ENCODE measurements at places on chromosomes 11 and 22. TPM values are rescaled to one million over a fixed set of nuclear protein-coding genes. Genes with fewer than 3 reads are reported as not detected.

Gene SLC22A9
- total RNA-seq: not detected

DNA sequence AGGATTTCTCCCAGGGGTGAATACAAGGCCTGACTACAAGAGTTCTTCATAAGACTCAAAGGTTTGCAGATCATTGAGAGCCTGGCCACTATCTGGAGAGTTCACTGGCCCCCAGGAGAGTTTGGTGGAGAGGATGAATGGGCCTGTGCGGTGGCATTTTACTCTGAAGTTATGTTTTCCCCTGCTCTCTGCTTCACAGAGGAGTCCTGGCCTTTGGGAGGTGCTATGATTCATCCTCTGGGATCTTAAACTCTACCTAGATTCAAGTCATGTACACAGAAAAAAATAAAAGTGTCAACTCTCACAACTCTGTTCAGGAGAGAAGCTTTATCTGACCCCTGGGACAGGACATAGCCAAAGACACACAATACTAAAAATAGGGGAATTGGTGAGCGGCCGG is 159.1 kb upstream of the CARD18 start:
- H3K27me3 ChIP-seq: no peaks in the 10 kb centered on the region
- no peak for DNase-seq
- H3K4me1 ChIP-seq: no peaks in the 10 kb centered on the region
- H3K27ac ChIP-seq: no peak overlapping the region
- H3K36me3 ChIP-seq: no peaks in the 10 kb centered on the region

Gene TRIM68
- total RNA-seq: 18.1 TPM

DNA sequence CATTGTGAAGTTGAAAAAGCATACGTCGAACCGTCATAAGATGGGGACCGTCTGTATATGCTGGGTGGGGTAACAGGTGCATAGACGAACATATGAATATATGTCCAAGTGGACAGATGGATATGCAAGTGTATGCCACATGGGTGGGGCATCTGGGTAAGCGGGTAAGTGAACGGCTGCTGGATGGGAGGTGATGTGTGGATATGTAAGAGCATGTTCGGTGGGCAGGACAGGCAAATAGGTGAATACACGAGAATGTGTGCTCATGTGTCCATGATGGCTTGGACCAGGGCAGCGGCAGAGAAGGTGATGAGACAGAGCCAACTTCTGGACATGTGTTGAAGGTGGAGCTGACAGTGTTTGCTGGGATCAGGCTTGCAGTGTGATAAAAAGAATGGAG is 12.0 kb downstream of the IFITM10 start:
- H3K4me1 ChIP-seq: peaks cover 2% of the 10 kb centered on the region
- no peak overlapping the region for H3K4me3 ChIP-seq
- H3K27me3 ChIP-seq: peaks cover 56% of the 10 kb centered on the region
- DNase-seq: no peak

Gene BSCL2
- total RNA-seq: 85.8 TPM

Gene EMID1
- 18.9 TPM for total RNA-seq

DNA sequence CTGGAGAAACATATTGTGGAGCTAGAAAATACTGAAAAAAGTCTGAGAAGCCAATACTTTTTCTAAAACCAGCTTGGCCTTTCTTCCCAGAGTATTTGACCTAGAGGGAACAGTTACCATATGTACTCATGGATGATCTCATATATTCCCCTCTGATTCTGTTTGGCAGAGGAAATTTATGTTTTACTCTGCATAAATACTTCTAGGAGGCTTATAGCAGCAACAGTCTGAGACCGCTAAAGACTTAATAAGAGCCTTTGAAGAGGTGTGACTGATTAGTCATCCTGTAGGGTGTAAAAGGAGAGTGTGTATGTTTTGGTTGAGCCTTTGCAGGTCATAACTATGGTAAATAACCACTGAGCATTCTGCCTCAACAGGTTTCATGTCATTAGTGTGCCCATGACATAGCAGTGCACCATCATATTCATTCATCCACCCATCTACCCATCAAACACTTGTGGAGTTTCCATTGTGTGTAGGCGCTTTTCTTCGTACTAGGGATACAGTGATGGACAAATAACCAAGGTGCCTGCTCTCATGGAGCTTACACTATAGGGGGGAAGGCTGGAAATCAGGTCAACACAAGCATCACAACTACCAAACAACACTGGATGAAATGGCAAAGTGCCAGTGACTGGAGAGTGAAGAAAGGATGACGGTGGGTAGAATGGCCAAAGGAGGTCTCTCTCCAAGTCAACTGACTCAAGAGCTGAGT is 44.5 kb downstream of the TRAF6 start:
- peaks cover 5% of the 10 kb centered on the region for H3K27me3 ChIP-seq
- no peaks in the 10 kb centered on the region for H3K4me1 ChIP-seq
- H3K4me3 ChIP-seq: no peak overlapping the region
- no peak overlapping the region for H3K27ac ChIP-seq
- no peaks in the 10 kb centered on the region for H3K36me3 ChIP-seq

Gene SAA2
- total RNA-seq: not detected

- H3K27ac ChIP-seq: no peak overlapping the region
- H3K4me1 ChIP-seq: peaks cover 1% of the 10 kb centered on the region
- DNase-seq: no peak
- peaks cover 2% of the 10 kb centered on the region for H3K36me3 ChIP-seq
Observed at GRCh38 chr11:78147807-78148206, 8.4 kb upstream of the ALG8 start.

Gene APOL1
- total RNA-seq: not detected

Data from progenitor cell of endocrine pancreas (in vitro differentiated cells).